Epithelial cell of proximal tubule (primary cell): ENCODE measurements at places on chromosomes 3 and 15. TPM values are rescaled to one million over a fixed set of nuclear protein-coding genes. Genes with fewer than 3 reads are reported as not detected.

The FAM3D gene
- not detected in 2 replicates for total RNA-seq

The PLD1 gene
- 5.1 and 9.0 TPM in 2 replicates for total RNA-seq

- DNase-seq = no peak
These were observed 24.5 kb downstream of the C15orf39 start for GRCh38 chr15:75225951-75226732.

- no peak for DNase-seq
These were observed 114.2 kb upstream of the DAZL start for GRCh38 chr3:16719426-16719825.

DNA sequence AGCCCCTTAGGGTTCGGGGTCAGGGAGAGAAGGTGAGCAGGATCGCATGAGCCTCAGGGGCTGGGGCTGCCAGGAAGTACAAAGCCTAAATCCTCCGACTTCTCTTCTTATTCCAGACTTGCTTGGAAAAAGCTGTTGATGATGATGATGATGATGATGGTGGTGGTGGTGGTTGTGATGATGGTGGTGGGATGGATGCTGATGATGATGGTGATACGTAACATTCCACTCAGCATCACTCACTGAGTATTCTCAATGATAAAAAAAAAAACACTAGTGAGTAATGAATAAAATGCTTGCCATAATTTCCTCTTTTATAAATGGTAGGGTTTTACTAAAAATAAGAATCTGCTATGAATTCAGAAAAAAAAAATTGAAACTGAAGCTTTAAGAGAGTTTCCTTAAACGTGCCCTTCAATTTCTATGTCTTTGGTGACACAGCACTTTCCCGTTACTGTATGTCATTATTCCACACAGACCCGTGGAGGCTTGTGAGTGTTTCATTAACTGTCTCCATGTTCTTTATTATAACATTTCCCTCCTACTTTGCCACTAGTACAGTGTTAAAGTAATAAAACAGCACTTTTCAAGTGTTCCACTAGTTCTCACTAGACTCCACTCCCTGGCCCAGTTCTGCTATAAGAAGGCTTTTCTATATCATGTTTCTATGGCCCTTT is 5.4 kb upstream of the ACAN start:
- DNase-seq = no peak
